ENCODE measurements at places on chromosomes 2 and 18. TPM values are rescaled to one million over a fixed set of nuclear protein-coding genes. Genes with fewer than 3 reads are reported as not detected.
A peak's percentile ranks its signal among the peaks of the same experiment; 100 is the strongest.

DNA sequence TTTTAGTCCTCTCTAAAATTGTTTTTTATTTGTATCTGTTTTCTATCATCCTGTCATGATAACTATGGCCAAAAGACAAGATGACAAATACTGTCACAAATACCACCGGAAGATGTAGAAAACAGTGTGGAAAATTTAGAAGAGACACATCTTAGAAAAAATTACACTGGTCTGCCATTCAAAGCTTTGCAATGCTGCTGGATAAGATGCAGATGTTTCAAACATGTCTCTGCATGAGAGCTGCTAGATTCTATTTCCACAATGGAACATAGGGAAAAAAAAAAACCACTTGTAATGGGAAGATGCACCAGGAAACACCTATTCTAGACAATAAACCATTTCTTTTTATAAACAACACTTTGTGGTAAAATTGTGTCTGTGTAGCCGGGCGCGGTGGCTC, 5.8 kb upstream of the TAF1B start:
- H3K36me3 ChIP-seq: no peaks in the 10 kb centered on the region
- H3K27ac ChIP-seq: no peak overlapping the region
- H3K4me1 ChIP-seq: peaks cover 2% of the 10 kb centered on the region
- no peak for DNase-seq
- peaks cover 3% of the 10 kb centered on the region for H3K27me3 ChIP-seq

GRCh38 chr2:9229470-9229820, 22.8 kb downstream of the ASAP2 start:
- H3K27me3 ChIP-seq: no peaks in the 10 kb centered on the region
- H3K27ac ChIP-seq: peak overlapping the region; percentile 30
- DNase-seq: no peak
- H3K4me3 ChIP-seq: no peak overlapping the region

- no peaks in the 10 kb centered on the region for H3K27me3 ChIP-seq
- peak overlapping the region; percentile 57 for H3K4me3 ChIP-seq
- no peak for DNase-seq
- peak overlapping the region; percentile 97 for H3K27ac ChIP-seq
- H3K36me3 ChIP-seq: peaks cover 15% of the 10 kb centered on the region
These were observed 58.1 kb downstream of the INPP4A start for GRCh38 chr2:98502556-98503335.

Gene PUM2
- total RNA-seq: 110 TPM

GRCh38 chr2:239273280-239274234, 127.3 kb downstream of the HDAC4 start:
- H3K27me3 ChIP-seq: no peaks in the 10 kb centered on the region
- DNase-seq: no peak

DNA sequence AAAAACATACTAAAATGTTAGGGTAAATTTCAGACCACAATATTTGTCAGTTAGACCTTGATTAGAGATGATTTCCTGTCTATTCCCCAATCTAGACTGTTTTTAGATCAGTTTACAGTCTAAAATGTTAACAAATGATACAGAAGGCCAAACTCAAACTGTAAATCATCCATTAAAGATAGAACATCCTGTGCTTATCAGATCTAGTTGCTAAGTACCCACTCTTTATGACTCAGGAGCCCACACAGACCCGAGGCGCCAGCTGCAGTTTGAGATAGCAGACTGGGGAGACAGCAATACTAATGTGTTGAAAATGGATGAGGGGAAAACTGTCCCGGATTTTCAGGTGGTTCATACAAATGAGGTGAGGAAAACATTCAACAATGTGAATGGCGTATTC, 113.3 kb downstream of the SCG2 start:
- H3K27ac ChIP-seq: no peak overlapping the region
- no peak overlapping the region for H3K4me3 ChIP-seq
- no peaks in the 10 kb centered on the region for H3K27me3 ChIP-seq
- no peak for DNase-seq

DNA sequence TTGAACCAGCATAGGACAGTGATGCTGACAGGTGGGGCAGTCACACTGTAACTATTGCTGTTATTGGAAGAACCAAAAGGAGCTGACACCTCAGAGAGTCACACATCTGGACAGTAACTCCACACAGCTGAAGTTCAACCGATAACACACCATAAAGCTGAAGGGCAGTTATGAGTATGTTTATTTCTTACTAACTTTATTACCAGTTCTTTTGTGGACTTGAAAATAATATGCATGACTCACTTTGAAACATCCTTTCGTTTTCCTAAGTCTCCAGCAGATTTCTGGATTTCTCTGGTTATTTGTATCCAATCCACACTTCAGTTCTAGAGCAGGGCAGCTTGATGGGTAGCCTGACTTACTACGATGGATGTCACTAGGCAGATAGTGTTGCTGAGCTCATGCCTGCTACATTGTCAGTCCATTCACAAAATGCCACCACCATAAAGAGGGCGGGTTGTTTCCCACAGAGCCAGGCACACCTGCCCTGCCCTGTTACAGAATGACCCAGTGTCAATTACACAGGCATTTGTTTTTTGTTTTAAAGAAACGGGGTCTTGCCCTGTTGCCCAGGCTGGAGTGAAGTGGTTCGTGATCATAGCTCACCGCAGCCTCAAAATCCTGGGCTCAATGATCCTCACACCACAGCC, 8.4 kb upstream of the AGBL5 start:
- peaks cover 4% of the 10 kb centered on the region for H3K4me1 ChIP-seq
- no peak overlapping the region for H3K27ac ChIP-seq
- DNase-seq: no peak
- H3K4me3 ChIP-seq: no peak overlapping the region
- H3K36me3 ChIP-seq: no peaks in the 10 kb centered on the region

DNA sequence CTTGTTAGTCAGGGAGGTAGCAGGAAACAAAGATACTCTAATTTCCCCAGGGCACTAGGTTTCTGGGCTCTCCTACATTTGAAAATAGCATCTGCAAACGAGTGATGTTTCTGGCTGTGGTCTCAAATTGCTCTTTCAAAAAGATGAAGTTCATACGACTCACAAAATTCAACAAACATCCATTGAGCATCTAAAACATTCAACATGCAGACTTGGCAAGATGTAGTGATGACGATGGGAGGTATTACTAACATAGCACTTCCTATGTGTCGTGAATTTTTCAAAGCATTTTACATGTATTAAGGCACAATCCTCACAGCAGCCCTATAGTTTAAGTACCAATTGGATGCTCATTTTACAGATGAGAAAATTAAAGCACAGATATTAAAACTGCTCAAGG, 5.2 kb downstream of the CCBE1 start:
- H3K36me3 ChIP-seq: no peaks in the 10 kb centered on the region
- peaks cover 88% of the 10 kb centered on the region for H3K27me3 ChIP-seq
- no peak overlapping the region for H3K27ac ChIP-seq
- H3K4me3 ChIP-seq: no peak overlapping the region

DNA sequence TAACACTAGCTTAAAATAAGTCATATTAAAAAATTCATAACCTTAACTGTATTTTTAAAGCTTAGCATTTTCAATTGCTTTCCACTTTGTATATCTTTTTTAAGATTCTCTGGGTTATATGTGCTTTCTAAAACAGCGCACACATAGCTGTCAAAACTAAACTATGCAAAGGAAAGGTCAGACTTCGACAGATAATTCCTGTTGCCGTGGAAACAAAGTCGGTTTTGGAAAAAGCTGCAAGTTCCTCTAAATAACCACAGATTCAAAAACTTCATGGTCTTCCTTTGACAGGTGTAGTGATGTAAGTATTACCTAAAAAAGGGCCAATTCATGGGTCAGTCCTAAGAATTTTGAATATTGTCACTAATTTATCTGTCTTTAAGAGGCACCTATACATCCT, 249.6 kb upstream of the TFPI start:
- no peaks in the 10 kb centered on the region for H3K4me1 ChIP-seq
- no peak overlapping the region for H3K4me3 ChIP-seq
- no peak for DNase-seq
- H3K27me3 ChIP-seq: no peaks in the 10 kb centered on the region
- no peak overlapping the region for H3K27ac ChIP-seq

DNA sequence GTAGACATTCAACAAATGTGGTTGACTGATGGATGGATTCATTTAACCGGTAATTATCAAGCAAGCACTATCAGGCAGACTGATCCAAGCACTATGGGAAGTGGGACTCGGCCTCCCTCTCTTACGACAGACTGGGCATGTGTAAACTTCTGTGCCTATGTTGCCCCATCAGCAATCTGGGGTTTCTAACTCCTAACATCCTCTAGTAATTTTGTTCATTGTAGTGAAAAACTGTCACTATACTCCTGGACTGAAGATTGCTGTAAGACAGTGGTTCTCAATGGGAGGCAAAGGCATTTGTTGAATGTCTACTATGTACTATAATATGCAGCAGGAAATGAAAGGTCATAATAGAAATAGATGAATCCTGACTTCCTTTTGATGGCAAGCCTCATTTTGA, 51.2 kb upstream of the CREB1 start:
- no peak overlapping the region for H3K27ac ChIP-seq
- no peak for DNase-seq
- peaks cover 8% of the 10 kb centered on the region for H3K4me1 ChIP-seq
- H3K36me3 ChIP-seq: no peaks in the 10 kb centered on the region

Gene MALL
- total RNA-seq: 0.79 TPM

DNA sequence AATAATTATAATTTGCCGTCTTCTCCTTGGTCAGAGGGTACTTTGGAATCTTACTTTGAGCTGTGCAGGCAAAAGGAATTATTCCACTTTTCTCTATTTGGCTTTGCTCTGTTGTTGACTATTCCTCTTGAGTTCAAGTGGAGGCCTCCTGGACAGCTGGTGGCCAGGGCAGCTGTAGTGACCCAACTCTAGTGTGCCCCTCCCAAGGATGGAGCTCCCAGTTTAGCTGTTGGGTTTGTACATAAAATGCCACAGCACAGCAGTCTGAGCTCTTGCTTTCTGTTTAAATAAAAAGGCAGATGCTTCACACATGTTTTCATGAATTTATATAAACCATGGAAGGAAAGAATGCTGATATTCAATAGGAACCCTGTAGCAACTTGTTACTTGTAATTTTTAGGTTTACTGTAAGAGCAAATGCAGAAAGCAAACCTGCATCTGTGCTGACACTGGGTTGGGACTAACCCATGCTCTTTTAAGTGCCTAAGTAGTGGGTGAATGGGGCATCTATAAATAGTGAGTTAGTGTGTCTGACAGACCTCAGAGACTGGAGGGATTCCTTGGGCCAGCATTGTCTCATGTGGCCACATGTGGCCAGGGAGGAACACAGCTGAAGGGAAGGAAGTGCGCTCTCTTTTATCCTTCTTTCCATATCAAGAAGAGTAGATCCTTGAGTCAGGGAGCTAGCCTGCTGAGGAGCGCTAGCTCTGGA, 121.8 kb downstream of the FHOD3 start:
- no peak overlapping the region for H3K4me3 ChIP-seq
- H3K27ac ChIP-seq: no peak overlapping the region
- H3K36me3 ChIP-seq: peaks cover 3% of the 10 kb centered on the region
- peaks cover 16% of the 10 kb centered on the region for H3K4me1 ChIP-seq

- H3K4me1 ChIP-seq: no peaks in the 10 kb centered on the region
- DNase-seq: no peak
- H3K27me3 ChIP-seq: no peaks in the 10 kb centered on the region
- H3K4me3 ChIP-seq: no peak overlapping the region
- no peak overlapping the region for H3K27ac ChIP-seq
These were observed 958.8 kb upstream of the NRXN1 start for GRCh38 chr2:51990684-51991083.

DNA sequence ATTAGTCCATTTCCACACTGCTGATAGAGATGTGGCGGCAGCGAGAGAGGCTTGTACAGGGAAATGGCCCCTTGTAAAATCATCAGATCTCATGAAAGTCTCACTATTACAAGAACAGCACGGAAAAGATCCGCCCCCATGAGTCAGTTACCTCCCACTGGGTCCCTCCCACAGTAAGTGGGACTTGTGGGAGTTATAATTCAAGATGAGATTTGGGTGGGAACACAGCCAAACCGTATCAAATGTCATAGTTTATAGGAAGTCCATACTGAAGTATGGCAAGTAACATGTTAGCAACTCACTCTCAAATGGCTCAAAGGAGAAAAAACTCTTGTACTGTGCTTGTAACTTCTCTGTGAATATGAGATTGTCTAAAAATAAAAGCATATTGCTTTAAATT, 56.1 kb downstream of the FARP2 start:
- no peaks in the 10 kb centered on the region for H3K27me3 ChIP-seq
- DNase-seq: no peak
- H3K36me3 ChIP-seq: peaks cover 17% of the 10 kb centered on the region
- H3K4me1 ChIP-seq: peaks cover 11% of the 10 kb centered on the region
- H3K4me3 ChIP-seq: no peak overlapping the region

Gene RAB6C
- total RNA-seq: not detected

GRCh38 chr2:240636563-240637115, 11.4 kb downstream of the GPR35 start:
- no peak overlapping the region for H3K27ac ChIP-seq
- no peaks in the 10 kb centered on the region for H3K4me1 ChIP-seq
- peaks cover 27% of the 10 kb centered on the region for H3K27me3 ChIP-seq
- no peaks in the 10 kb centered on the region for H3K36me3 ChIP-seq

GRCh38 chr18:67154979-67155378, 361.5 kb downstream of the DSEL start:
- H3K4me3 ChIP-seq: no peak overlapping the region
- H3K27ac ChIP-seq: no peak overlapping the region
- no peaks in the 10 kb centered on the region for H3K27me3 ChIP-seq
- H3K4me1 ChIP-seq: peaks cover 21% of the 10 kb centered on the region
- no peak for DNase-seq

DNA sequence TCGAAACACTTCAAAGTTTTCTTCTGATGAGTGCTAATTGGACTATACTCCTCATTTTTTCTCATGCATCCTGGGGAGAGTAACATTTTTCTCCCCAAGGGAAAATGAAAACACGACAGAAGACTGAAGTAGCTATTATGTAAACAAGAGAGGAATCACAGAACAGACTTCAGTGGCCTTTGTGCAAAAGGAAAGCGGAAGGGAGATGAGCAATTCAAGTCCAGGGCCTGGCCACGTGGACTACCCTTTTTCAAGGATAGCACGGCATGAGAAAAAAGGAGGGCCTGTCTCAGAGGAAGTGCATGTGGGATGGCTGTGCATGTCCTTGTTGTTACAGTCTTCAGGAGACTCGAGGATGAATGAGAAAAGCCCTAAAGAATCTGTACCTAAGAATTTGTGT, 43.8 kb upstream of the KCNE4 start:
- H3K27me3 ChIP-seq: no peaks in the 10 kb centered on the region
- peaks cover 5% of the 10 kb centered on the region for H3K36me3 ChIP-seq
- no peak overlapping the region for H3K27ac ChIP-seq
- no peak for DNase-seq
- peaks cover 3% of the 10 kb centered on the region for H3K4me1 ChIP-seq
- H3K4me3 ChIP-seq: no peak overlapping the region

DNA sequence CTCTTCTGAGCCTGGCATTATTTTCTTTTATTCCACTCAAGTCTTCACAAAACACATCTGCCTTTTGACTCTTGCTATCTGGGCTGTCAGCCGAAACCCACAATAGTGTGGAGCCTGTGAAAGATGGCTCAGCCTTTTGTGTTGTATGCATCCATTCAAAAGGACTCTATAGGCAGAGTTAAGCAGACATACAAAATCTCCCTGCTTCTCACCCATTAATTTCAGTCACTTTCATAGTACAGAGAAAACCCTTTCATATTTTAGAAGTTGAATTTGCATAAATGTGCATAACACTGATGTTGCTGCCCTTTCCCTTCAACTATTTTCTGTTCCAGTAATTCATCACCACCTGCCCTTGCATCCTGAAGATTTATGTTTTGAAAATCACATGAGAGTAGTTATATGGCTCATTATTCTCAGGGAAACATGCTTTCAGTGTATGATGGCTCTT, 154.6 kb downstream of the EVA1A start:
- peaks cover 10% of the 10 kb centered on the region for H3K27me3 ChIP-seq
- H3K4me1 ChIP-seq: peaks cover 32% of the 10 kb centered on the region
- DNase-seq: no peak

Gene DCDC2C
- total RNA-seq: not detected

Gene DSG1
- not detected for total RNA-seq

Gene ZNF521
- total RNA-seq: 86.1 TPM

Gene SERPINB5
- not detected for total RNA-seq
